ENCODE measurements at places on chromosomes 5 and 9.

- DNase-seq = no peak
These were observed 811.0 kb downstream of the NR2F1-AS1 start for GRCh38 chr5:92769978-92770377.

DNA sequence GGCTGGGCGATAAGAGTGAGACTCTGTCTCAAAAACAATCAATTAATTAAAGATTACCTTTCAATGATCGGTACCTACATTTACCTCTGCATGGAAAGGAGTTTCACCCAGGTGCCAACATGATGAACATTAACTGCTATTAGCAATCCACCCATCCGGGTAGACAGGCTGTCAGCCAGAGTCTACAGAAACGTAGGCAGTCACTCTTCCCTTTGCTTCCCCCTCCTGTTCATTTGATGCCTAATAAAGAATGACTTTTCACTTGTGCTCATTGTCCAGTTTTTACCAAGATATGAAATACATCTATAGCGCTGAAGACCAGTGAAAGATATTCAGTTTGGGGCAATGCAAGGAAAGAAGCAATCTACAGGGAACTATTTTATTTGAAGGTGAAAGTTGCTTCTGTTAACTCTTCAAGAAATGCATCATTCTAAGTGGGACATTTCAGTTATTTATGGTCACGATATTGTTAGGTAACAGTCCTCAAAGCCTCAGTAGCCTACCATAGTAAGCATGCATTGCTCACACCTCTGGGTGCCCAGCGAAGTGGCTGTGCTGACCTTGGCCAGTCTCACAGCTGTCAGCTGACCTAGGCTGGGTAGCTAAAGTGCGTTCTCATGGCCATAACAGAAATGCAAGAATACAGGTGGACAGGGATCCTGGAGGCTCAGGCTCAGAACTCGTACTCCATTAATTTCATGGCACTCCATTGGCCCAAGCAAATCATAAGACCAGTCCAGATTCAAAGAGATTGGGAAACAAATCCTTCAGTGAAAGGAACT is 87.2 kb upstream of the DMRT1 start:
- DNase-seq = no peak

GRCh38 chr9:33443047-33443446 is 4.3 kb downstream of the AQP3 start:
- no peak for DNase-seq

- no peak for DNase-seq
These were observed 105.7 kb downstream of the TMEM174 start for GRCh38 chr5:73278693-73279092.

- DNase-seq = no peak
These were observed 100.2 kb downstream of the PIP5K1B start for GRCh38 chr9:68804911-68805889.

DNA sequence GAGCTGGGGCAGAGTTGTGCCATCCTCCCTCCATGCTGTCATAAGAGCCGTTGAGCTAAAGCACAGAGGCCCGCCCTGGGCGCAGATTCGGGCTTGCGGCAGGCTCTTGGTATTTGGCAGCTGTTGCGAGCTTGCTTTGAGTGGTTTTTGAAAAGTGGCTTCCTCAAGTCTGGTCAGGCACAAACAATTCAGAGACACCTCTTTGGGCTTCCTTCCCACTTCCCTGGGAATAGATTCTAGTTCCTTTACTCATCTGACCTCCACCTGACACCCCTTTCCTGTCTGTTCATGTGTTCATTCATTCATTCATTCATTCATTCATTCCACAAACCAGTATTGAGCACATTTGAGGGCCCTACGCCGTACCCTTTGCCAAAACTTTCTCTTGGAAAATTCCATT is 27.4 kb downstream of the NCS1 start:
- DNase-seq = no peak

DNA sequence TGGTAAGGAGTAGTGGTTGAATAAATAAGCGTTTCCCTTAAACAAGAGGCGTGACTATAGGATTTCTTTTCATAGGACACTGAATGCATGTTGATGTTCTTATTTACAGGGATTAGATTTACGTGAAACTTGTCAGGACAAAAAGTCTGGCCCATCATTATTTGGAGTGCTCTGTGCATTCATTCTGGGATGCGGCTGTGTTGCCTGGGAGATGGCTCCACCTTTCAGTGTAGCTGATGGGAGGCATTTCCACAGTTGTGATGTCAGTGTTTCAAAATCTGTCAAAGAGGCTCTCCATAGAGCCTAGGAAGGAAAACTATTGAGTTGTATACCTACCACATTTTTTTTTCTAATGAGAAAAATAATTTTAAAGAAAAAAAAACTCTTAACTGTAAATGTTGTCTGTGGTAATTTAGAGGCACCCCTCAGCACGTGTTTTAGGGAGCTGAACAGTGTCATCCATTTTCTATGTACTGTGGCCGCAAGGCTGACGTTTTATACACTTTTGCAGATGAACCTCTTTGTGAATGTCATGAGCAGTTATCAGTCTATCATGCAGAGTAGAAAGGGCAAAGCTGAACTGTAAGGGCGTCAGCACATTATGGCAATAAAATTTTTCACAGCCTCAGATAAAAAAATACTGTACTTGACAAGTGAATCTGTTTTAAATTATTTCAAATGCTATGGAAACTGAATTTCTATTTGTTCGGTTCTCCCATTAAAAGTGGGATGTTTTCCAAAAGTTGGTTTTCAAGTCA is 202.7 kb downstream of the PBX3 start:
- DNase-seq = no peak

GRCh38 chr5:149852641-149853330 is 91.8 kb downstream of the PDE6A start:
- DNase-seq = peak; percentile 22

- DNase-seq = no peak
These were observed 35.7 kb upstream of the NTNG2 start for GRCh38 chr9:132125944-132126679.

- DNase-seq = no peak
These were observed 721 bp downstream of the GRIA1 start for GRCh38 chr5:153491038-153491744.

- no peak for DNase-seq
These were observed 43.9 kb downstream of the ANKRD31 start for GRCh38 chr5:75192804-75193203.

DNA sequence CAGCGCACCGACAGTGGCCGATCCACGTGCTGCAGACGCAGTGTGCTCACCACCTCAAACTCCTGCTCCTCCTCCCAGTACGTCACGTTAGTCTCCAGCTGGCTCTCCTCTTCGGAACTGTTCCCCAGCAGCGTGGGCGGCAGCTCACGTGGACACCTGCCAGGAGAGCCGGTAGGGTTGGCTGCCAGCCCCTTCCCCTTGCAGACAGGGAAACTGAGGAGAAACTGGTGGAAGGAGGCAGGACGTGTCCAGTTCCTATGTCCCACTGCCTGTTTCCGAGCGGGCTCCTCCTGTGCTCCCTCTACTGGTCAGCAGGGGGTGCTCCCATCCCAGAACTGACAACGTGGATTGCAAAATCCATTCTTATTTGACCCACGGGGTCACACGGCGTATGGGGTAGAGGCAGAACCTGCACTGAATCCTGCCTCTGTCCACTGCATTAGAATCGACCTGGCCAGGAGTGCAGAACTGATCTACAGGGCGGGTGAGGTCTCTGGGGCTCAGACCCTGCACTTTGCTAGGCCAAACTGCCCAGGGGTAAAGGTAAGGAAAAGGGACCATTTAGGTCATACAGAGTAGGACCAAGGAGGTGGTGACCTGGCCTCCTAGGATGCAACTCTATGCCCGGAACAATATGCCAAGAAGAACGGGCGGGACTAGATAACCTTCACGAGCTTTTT is 25.7 kb downstream of the PDGFRB start:
- DNase-seq = peak; percentile 11

DNA sequence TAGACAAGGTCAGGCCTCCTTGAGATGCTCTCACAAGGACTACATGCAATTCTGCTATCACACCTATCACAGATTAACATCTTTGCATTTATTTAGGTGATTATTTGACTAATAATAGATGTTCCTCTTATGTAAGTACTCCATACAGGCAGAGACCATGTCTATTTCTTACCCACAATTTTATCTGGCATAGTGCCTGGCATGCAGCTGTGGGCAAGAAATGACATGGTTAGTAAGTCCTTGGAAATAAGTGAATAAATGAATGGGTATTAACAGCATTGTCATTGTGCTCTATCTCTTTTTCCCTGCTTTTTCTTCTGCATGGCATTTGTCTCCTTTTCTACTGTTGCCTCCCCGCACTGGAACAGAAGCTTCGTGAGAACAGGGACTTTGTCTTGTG is 49.4 kb downstream of the SLC22A5 start:
- DNase-seq = no peak

DNA sequence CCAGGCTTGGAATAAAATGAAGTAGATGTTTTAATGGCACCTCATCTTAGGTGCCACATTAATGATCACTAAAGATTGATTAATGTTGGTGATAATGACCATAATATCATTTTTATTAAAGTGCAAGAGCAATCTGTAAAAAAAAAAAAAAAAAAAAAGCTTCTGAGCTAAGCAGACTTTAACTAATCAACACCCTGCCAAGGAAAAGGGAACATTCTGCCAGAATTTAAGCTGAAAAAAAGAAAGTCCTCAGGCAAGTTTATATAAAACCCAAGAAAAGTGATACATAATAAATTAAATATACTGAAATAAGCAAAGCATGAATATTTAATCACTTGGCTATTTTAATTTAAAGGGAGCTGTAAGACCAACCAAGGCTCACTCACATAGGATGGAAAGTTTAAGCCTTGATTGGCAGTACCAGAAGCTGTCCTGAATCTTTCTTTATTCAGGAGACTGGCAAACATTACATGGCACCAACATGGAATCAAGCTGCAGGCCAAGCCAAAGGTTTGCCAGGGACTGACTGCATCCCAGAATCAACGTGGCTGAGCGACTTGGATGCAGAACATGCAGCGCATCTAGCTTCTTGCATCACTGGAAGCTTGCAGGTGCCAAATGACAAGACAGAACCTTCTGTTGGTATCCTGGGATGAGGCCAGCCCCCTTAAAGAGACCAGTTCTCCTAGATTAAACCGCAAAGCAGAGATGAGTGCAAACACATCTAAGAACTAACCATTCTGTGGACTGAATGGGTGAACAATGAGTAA is 413.6 kb downstream of the ENC1 start:
- DNase-seq = no peak

- no peak for DNase-seq
These were observed 108.5 kb downstream of the DOCK2 start for GRCh38 chr5:169745441-169746146.

GRCh38 chr5:115842089-115842935 is 577 bp downstream of the AP3S1 start:
- DNase-seq = no peak

- DNase-seq = no peak
These were observed 80.0 kb upstream of the ITGA2 start for GRCh38 chr5:52909192-52909591.

- no peak for DNase-seq
These were observed 11.7 kb upstream of the DENND1A start for GRCh38 chr9:123941524-123942070.

DNA sequence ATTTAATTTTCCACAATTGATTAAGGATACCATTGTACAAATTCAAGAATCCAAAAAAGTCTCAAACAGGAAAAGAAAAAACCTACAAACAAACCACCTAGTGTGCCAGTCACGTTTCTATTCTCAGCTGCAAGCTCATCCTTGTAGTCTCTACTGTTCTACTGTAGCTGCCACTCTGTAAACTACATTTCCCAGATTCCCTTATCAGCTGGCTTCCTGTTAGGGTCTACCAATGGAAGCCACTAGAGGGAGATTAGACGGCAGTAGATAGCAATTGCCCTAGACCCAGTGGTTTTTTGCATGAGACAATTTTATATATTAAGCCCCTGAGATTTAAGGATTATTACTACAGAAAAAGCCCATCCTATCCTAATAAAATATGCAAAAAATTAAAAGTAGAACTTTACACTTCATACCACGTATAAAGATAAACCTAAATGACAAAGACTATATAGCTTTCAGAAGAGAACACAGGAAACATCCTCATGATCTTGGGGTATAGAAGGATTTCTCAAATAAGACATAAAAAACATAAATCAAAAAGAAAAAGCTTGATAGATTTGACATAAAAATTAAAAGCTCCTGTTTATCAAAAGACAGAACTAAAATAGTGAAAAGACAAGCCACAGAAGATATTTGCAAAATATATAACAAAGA is 37.4 kb downstream of the P4HA2 start:
- no peak for DNase-seq

DNA sequence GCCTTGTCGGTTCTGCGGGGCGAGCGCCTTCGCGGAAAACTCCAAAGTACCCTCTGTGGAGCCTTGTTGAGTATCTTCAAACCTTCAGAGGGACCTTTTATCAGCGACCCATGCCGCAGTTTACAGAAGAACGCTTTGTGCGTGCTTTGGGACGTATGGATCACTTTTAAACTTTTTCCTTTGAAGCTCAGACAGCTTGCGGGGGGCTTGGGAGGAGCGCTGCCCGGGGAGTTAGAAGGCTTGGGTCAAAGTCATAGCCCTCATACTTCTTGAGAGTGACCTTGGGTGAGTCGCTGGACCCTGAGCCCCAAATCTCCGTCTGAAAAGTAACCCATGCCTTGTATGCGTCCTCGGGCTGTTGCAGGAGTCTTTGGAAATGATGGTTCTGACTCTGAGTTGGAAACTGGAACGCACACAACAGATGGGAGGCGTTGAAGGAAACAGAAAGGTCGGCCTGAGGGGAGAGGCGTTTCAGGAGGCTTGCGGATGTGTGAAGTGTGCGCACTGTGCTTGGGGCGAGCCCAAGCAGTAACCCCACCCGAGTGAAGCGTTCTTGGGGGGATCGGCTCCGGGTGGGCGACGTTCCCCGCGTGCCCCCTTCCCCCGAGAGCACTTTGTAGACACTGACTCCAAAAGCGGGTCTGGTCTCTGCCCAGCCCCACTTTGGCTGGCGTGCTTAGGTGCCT is 661 bp upstream of the SLC25A51 start:
- DNase-seq = no peak

DNA sequence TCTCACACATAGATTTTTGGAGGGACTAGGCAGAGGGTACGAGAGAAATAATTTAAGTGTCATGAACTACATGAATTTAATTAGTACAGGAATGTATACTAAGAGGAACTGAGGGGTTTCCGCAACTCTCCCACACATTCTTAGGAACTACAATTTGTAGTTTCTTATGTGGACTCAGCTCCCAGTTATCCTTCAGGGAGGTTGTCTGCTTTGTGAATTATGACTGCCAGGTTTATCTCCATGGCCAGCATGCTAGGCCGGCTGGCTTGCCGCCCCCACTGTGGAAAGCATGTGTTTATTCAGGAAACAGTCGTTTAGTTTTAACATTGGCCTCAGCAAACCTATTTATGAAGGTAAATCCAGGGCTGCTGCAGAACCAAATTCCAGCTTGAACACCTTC is 415.0 kb downstream of the KCTD16 start:
- DNase-seq = no peak

DNA sequence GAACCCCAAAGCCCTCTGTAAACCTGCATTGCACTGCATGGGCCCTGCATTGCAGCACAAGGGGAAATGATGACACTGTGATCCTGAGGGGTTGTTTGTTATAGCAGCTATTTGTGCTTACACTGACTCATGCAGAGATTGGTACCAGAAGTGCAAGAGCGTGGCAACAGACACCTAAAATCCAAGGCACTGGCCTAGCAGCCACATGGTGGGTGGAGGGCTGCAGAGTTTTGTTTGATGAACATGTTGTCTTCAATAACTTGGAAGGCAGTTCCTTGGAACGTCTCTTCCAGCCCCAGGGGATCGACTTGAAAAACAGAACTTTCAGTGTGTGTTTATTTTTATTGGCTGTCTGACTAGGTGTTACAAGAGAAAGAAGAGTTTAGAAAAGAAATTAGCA is 14.5 kb downstream of the FCN2 start:
- DNase-seq = no peak
